GM23338 (cell line): ENCODE measurements at places on chromosomes 5 and 9. TPM values are rescaled to one million over a fixed set of nuclear protein-coding genes. Genes with fewer than 3 reads are reported as not detected.

- H3K4me3 ChIP-seq: no peak overlapping the region
- no peak overlapping the region for H3K27ac ChIP-seq
- H3K27me3 ChIP-seq: no peaks in the 10 kb centered on the region
- no peaks in the 10 kb centered on the region for H3K36me3 ChIP-seq
- no peak for DNase-seq
- H3K4me1 ChIP-seq: no peaks in the 10 kb centered on the region
Observed at GRCh38 chr5:58754250-58754649, 171.4 kb downstream of the RAB3C start.

- no peak for DNase-seq
- no peak overlapping the region for H3K4me3 ChIP-seq
- H3K4me1 ChIP-seq: no peaks in the 10 kb centered on the region
- H3K27ac ChIP-seq: no peak overlapping the region
- H3K36me3 ChIP-seq: no peaks in the 10 kb centered on the region
Observed at GRCh38 chr5:82355496-82355895, 77.3 kb upstream of the RPS23 start.

DNA sequence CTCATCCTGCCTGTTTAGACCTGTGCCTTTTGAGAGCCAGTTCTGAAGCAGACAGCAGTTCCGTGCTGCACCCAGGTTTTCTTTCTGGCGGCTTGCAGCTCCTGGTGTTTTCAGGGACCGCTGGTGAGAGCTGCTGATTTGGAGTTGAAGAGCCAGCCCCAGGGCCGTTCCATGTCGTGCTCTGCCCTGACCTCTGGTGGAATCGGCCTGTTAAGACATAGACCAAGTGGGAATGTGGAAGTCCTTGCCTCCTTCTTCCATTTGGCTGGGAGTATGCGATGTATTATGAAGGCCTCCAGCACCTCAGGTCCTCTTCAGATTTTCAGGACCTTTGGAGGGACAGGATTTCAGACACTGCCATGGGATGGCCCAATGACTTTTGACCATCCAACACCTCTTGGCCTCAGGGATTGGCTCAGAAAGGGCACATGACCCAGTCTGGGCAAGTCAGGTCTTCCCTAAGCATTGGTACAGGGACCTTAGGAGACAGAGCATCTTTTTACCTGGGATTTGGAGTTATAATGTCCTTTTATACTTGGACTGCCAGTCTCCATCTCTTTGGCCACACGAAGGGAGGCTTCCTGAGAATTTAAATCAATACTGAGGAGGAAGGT lies 136.1 kb upstream of the CLINT1 start:
- no peak overlapping the region for H3K4me3 ChIP-seq
- H3K36me3 ChIP-seq: no peaks in the 10 kb centered on the region; the same call in 1 of the 2 replicates
- H3K27me3 ChIP-seq: no peaks in the 10 kb centered on the region
- H3K4me1 ChIP-seq: no peaks in the 10 kb centered on the region

DNA sequence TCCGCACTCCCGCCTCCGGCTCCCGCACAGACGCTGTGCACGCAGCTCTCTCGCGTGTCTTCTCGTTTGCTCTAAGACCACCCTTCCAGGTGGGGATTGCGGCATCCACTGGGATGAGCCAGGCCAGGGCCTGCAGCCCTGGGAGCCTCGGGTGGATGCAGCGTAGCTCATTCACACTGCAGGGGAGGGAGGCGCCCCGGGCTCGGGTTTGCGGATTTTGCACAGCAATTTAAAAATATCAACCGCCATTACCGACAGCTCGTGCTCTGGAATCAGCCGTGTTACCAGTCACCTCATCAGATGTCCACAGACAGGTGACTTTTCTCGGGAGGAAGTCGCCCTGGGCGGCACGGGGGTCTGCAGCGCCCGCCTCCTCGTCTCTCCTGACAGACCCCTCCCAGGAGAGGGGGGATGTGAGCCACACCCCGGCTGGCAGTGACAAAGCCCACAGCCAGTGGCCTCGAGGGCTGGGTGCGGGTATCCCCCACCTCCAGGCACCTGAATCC lies 20.8 kb upstream of the SLC6A3 start:
- DNase-seq: no peak

FOXD4L3 gene
- total RNA-seq: not detected in 2 replicates

RNF183 gene
- not detected in 2 replicates for total RNA-seq

DNA sequence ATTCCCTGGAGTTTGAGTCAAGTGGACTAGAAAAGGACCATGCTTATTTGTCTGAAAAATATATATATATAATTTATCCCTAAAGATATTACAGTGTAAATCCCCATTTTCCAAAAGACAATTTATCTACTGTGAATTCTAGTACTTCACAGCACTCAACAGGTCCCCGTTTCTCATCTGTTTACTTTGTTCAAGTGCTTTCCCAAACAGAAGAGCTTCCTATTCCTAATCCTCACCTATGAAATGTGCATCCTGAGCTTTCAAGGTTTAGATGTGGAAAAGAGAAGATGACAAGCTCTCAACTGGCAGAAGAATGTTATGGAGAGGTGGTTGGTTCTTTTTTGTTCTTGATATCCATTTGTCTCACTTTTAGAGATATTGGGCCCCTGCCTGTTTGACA lies 401.6 kb upstream of the ZNF608 start:
- no peaks in the 10 kb centered on the region for H3K36me3 ChIP-seq
- DNase-seq: no peak
- no peaks in the 10 kb centered on the region for H3K27me3 ChIP-seq
- peaks cover 37% of the 10 kb centered on the region for H3K4me1 ChIP-seq
- no peak overlapping the region for H3K27ac ChIP-seq
- no peak overlapping the region for H3K4me3 ChIP-seq

GRCh38 chr5:109186759-109187158 lies 223.0 kb downstream of the PJA2 start:
- H3K4me3 ChIP-seq: no peak overlapping the region
- H3K27ac ChIP-seq: no peak overlapping the region
- no peaks in the 10 kb centered on the region for H3K36me3 ChIP-seq
- H3K4me1 ChIP-seq: peaks cover 12% of the 10 kb centered on the region
